Stimulated activated CD8-positive, alpha-beta memory T cell treated with anti-CD3 and anti-CD28 coated beads, Interleukin-7, amount 100 ng/mL, for 24 hours (primary cell): ENCODE measurements at places on chromosomes 2 and 18.

DNA sequence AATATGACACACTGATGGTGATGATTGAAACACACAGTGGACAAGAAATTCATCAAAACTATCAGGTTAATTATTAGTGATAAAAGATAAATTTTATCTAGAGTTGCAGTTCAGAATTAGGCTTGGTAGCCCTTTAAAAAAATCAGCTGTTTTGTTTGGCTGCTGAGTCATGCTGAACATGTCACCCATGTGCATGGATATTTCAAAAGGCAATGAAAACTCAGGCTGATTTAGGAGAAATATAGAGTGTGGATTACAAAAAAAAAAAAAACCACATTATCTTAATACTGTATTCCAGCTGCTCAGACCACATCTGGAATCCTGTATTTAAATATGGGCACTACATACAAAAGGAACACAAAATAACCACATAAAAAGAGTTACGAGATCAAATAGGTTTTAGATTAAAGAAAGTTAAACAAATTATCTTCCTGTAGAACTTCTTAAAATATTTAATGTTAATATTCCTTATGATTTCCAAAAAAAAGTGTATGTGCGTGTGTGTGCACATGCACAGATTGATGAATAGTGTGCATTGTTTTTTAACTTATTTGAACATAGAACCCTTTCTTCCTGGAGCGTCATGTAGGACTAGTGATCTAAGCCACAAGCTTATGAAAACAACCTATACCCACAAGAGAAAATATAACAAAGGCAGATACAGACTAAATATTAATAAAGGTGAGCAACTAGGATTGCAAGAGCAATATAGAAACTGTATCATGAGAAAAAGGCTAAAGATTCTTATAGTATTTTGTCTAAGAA lies 186.2 kb downstream of the STK39 start:
- no peak for DNase-seq

GRCh38 chr2:57376985-57377384 lies 669.6 kb upstream of the VRK2 start:
- DNase-seq, result no peak

GRCh38 chr2:150850641-150851040 lies 363.2 kb upstream of the RND3 start:
- no peak for DNase-seq

GRCh38 chr2:229407170-229407569 lies 136.1 kb upstream of the PID1 start:
- no peak for DNase-seq

- DNase-seq, result no peak
Observed at GRCh38 chr2:130845505-130846085, 8.9 kb downstream of the ARHGEF4 start.

DNA sequence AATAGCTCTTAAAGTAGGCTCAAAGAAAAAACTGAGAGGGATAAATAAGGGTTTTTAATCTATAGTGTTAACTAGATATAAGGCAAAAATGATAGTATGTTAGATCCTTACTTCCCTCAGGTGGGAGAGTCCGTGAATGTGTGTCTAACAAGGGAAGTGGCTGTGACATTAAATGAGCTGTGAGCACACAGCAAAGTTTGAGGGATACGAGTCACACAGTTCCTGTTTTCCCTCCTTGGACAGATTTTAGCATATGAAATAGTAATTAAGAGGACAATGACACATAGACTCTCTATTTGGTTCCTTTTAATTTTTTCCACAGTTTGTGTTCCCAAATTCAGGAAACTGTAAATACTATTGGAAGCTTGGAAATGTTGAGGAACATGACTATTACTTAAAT lies 148.4 kb upstream of the CAVIN2 start:
- no peak for DNase-seq

GRCh38 chr18:13611601-13612195 lies 114.7 kb downstream of the FAM210A start:
- no peak for DNase-seq

GRCh38 chr2:59959944-59960343 lies 593.5 kb downstream of the BCL11A start:
- no peak for DNase-seq

GRCh38 chr2:100577777-100578176 lies 15.0 kb downstream of the PDCL3 start:
- DNase-seq, result no peak

GRCh38 chr2:27016801-27017325 lies 15.9 kb upstream of the TMEM214 start:
- DNase-seq, result peak; percentile 14

- no peak for DNase-seq
Observed at GRCh38 chr2:33628031-33628827, 29.1 kb upstream of the FAM98A start.

GRCh38 chr18:59300676-59301285 lies 17.7 kb downstream of the CPLX4 start:
- DNase-seq, result no peak

- no peak for DNase-seq
Observed at GRCh38 chr2:128309280-128310093, 9.2 kb downstream of the HS6ST1 start.

GRCh38 chr2:8416849-8417832 lies 264.7 kb upstream of the ID2 start:
- no peak for DNase-seq

DNA sequence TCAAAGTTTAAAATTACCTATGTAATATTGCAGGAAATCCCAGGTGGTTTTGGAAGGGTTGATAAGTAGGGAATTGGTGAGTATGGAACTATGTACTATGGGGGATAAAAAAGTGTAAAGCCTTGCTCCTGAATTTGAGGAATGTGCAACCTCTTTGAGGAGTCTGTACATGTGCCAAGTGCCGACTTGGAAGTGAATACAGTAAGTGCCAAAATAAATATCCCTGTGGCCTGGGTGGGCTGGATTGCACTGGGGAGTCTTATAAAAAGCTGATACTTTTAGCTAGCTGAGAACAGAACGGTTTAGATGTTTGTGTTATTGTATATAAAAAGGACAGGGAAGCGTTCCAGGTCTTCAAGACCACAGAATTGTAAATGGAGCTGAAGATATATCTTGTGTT lies 317.1 kb upstream of the LRRTM1 start:
- DNase-seq, result no peak

DNA sequence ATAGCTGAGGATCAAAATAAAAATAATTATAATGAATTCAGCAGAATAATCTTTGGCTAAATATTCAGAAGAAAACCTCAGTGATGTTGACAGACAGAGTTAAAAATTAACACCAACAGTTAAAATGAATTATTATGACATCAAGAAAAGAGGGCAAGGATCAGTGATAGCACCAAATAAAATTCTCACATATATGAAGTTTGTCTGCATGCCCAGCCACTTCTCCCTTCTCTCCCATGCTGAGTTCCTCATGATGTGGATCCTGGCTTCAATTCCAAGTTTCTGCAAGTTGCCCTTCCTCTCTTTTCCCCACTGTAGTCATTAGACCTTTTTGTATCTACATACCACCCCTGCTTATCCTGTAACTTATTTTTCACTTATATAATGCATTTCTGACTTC lies 6.8 kb downstream of the STRADB start:
- DNase-seq, result no peak

DNA sequence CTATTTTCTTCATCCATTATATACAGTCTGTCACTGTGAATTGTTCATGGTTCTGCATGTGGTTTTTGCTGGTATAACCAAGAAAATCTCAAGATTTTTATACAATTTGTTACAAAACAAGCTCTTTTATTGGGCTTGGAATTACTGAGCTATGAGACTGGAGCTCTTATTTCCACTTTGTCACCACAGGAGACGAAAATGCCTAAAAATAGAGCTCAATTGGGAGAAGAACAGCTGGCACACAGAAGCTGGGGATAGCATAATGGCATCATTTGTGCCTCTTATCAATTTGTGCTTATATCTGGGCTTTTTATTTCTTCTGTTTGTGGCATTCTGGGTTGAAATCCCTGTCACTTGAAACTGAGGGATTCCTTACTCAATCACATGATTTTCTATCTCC lies 219.1 kb downstream of the CALCRL start:
- no peak for DNase-seq

GRCh38 chr2:23293731-23294130 lies 91.2 kb upstream of the KLHL29 start:
- no peak for DNase-seq

GRCh38 chr2:186693446-186693832 lies 421 bp upstream of the FAM171B start:
- no peak for DNase-seq

GRCh38 chr2:101587251-101587650 lies 110.3 kb upstream of the MAP4K4 start:
- DNase-seq, result no peak

DNA sequence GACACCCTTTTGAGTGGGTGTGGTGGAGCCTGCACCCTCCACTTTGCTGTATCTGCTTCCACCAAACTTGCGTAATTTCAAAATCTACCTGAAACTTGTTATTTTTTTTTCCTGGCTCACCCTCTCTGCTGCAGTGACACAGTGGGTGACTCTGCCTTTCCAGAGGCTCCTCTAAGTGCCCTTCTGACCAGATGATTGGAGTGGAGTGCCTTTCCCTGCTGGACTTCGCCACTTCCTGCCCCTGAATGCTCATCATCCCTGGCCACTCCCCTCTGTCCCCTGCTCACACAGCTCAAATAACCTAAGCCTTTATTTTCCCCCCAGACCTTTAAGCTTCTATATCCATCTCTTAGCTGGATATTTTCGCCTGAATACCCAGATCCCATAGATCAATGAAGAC lies 777.5 kb upstream of the ID2 start:
- DNase-seq, result no peak

DNA sequence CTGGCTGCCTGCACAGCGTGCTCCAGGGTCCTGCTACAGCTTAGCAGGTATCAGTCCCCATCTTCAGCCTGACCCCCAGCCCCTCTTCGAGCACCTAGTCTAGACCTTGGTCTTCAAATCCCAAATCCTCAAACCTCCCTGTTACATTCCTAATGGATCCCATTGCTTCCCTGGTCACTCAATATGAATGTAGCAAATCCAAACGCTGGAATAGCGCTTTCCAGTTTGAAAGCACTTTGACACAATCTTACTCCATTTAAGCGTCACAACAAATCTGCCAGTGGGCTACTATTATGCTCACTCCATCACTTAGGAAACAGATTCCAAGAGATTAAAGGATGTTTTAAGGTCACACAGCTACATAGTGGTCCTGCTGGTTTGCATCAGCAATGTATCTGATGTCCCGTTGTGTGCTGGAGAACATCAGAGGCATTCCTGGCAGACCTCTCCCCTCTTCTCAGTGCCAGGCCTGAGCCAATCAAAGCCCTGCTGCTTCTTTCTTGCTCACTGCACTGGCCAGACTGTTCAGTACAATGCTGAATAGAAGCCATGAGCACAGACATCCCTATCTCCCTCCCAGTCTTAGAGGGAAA lies 11.1 kb upstream of the INO80C start:
- no peak for DNase-seq

GRCh38 chr2:101030866-101031554 lies 28.9 kb downstream of the RPL31 start:
- DNase-seq, result no peak

DNA sequence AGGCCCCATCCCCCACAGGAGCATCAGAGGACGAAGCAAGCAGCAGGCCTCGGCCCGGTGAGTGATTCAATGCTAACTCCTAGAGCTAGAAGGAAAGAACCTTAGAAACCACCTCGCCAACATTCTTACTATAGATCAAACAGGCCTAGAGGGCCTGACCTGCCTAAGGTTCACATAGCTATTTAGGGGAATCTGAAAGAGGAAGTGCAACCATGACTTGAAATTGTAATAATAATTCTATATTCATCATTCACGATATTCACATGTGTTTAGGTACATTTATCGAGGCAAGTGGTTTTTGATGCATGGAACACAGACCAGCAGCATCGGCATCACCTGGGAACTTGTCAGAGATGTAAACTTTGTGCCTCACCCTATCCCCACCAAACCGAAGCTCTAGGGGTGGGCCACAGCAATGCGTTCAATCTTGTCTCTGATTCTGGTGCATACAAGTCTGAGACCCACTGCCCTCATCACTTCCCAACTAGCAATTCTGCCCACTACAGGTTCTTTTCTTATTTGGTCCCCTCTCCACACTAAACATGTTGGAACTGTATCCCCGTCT lies 78.0 kb upstream of the DNMT3A start:
- DNase-seq, result no peak

DNA sequence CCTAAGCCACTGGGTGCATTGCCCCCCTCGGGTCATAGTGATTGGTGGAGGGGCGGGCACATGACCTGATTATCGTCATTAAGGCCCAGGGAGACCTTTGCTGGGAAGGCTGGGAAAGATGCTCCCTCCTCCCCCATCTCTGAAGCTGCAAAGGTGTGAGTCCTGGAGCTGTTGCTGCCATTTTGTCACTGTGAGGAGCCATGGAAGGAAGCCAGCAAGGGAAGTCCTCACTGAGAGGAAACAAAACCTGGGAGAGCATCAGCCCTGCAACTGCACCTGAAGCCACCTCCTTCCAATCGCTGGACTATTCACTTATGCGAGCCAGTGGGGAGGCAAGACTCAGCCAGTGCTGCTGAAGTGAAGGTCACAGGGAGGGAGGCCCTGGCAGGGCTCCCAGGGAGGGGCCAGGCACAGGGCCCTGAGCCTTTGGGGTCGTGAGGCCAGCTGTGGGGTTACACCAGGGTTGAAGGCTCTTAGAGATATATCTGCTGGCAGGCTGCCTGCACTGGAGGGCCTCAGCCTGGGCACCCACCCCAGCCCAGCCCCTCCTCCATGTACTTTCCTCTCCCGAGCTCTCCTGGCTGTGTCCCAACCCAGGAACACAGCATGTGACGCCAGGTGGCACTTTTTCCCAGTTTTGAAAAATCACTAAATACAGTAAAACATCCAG lies 10.7 kb upstream of the FAHD2A start:
- DNase-seq, result no peak

- DNase-seq, result no peak
Observed at GRCh38 chr2:18588049-18588448, 1.3 kb downstream of the NT5C1B start.

GRCh38 chr18:10422731-10423130 lies 31.7 kb upstream of the APCDD1 start:
- DNase-seq, result no peak

- no peak for DNase-seq
Observed at GRCh38 chr2:103773884-103774283, 1012.1 kb downstream of the TMEM182 start.

GRCh38 chr2:236610991-236611821 lies 41.6 kb downstream of the ACKR3 start:
- DNase-seq, result no peak

DNA sequence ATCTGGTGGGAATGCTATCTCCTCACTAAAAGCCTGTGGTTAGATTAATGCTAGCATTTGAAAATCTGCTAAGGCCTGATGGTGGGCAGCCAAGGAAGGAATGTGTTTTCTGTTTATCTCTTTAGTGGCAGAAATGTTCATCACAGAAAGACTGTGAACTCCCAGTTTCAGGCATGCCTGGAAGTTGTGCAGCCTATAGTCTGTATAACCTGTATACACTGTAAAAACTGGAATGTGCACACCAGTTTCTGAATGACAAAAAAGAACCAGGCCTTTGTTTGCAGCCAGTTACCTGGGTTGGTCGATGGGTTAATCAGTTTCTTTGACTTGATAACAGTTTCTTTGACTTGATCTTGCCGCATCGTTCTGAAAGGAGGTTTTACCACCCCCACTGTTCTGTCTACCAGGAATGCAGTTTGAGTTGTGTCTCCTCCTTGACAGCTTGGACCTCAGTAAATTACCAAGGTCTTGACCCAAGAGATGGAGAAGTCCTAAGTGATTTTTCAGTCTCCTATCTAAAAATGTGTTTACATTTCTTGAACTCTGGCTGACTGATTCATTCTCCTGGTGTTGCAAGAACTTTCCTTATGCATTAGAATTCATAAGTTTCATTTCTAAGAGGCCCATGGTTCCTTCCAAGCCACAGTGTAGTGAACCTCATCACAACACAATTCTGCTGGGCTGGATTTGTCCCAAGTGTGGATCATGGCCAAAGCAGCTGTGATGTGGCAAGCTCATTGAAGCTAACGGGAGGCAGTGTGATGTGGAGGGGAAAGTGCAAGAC lies 62.2 kb downstream of the KIAA2012 start:
- no peak for DNase-seq
